ENCODE measurements at places on chromosomes 2 and 18.

GRCh38 chr2:223087466-223087865 lies 35.5 kb downstream of the KCNE4 start:
- DNase-seq = no peak

- no peak for DNase-seq
These were observed 502.7 kb downstream of the CBLN2 start for GRCh38 chr18:72041313-72042032.

GRCh38 chr18:26546170-26546874 lies 2.0 kb downstream of the KCTD1 start:
- no peak for DNase-seq

GRCh38 chr2:163649080-163649479 lies 86.7 kb downstream of the FIGN start:
- no peak for DNase-seq

GRCh38 chr2:44994377-44994776 lies 14.9 kb downstream of the SIX2 start:
- DNase-seq = no peak

Data from NCI-H2171 (cell line).